ENCODE measurements at places on chromosomes 5 and 9.

DNA sequence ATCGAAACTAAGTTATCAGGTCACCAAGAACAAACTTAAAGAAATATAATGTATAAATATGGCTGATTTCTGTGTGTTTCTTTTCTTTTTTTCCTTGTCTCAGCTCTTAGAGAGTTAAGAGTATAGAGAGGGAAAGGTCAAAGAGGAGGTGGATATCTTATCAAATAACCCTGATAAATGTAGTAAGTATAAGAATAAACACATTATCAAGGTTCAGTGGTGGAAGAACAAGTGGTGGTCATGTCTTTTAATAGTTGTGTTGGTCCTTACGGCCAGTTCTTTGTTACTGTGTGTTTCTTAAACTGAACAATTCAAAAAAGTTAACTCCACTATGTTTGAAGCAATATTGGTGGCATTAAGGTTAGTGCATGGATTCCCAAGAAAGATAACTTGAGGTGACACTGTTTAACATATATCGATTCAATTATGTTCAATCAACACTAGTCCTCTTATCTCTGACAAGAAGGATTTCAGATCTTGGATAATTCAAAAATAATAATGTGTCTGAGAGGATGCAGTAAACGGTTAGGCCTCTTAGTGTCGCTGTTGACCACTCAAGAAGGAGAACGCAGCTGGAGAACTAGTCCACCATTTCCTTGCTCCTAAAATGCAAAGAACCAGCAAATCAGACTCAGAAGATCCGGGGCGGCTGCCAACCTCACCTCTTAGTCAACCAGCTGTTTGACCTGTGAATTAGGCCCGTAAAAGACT is at the start of gene PCDHGA3:
Gene PCDHGA3, plus strand, starts transcription at position 588 of the 711 bp plus-strand sequence. CDS start 205 bp downstream, outside the sequence.
- DNase-seq, result no peak

GRCh38 chr5:134521841-134522240 is 3.6 kb upstream of the JADE2 start:
- no peak for DNase-seq

DNA sequence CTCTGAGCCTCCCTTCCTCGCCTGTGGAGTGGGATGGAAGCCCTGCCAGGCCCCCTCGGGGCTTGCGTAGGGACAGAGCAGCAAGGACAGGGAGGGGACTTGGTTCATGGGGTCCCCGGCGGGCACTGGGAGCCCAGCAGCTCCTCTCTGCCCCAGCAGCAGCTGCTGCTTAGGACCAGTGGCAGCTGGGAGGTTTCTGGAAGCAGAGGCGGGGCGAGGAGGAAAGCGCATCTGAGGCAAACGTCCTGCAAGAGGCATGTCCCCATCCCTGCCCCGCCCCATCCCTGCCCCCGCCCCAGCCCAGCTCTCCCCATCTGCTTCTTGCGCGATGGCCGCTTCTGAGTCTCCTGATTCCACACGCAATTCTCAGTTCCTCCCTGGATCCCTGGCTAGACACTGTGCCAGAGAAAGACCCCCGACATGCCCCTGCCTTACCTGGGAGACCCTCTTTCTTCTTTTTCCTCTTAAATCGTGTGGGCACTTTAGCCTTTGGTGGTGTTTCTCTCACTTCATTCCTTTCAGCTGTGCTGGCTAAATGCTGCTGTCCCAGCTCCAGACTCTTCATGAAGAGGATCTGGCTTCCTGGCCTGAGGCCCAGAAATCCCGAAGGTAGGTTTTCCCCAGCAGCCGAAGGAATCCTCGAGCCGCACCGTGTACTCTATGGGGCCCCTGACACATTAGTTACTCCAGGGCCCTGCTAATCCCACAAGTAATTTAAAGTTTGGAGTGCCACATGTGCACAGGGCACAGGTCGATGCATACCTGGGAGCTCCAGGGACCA is 4.4 kb upstream of the OR2S2 start:
- no peak for DNase-seq

GRCh38 chr5:168039039-168039438 is 252.4 kb upstream of the WWC1 start:
- no peak for DNase-seq

DNA sequence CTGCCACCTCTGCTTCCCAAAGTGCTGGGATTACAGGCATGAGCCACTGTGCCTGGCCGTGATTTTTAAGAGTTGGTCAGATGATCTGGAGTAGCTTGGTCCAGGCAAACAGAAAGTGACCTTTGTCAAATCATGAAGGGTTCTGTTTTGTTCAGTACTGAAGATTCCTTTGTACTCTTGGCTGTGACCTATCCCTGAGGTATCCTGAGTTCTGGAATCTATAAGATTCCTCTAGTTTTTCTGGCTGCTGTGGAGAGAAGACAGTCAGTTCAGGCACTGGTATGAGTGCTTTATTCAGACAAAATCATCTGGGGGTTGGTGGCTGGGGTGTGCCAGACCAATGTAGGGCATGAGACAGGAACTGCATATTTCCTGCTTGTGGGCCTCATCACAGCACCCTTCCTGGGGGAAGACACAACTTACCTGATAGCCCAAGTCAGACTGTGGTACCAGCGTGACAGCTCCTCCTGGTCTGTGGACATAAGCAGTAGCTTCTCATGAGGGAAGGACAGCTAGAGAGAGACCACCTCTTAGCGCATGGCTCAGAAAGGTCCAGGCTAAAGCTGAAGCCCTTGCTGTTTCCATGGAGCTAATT is 3.1 kb downstream of the ARHGEF39 start:
- DNase-seq, result no peak

- DNase-seq, result no peak
These were observed 651.3 kb upstream of the MEF2C start for GRCh38 chr5:89534331-89534730.

DNA sequence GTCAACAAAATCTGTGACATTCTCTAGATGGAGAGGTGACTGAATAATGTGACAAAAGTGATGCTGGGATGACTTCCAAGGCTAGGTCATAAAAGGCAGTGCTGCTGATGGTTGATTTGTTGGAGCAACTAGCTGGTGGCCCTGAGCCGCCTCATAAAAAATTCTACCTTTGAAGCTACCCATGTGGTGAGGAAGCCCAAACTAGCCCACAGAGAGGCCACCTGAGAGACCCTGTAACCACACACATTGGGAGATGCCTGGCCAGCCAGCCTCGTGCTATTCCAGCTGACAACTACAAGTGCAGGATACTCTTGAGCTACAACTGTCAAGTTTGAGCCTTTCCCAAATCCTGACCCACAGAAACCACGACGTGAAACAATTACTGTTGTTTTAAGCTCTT is 22.7 kb downstream of the CLTA start:
- DNase-seq, result no peak

- DNase-seq, result no peak
These were observed 210.9 kb downstream of the FRMD3 start for GRCh38 chr9:83327323-83327722.

- no peak for DNase-seq
These were observed 298.0 kb downstream of the FER start for GRCh38 chr5:109045710-109046109.

GRCh38 chr9:76441551-76442322 is 17.2 kb upstream of the GCNT1 start:
- DNase-seq, result peak; percentile 53

GRCh38 chr5:41368158-41368557 is 142.2 kb downstream of the PLCXD3 start:
- no peak for DNase-seq

DNA sequence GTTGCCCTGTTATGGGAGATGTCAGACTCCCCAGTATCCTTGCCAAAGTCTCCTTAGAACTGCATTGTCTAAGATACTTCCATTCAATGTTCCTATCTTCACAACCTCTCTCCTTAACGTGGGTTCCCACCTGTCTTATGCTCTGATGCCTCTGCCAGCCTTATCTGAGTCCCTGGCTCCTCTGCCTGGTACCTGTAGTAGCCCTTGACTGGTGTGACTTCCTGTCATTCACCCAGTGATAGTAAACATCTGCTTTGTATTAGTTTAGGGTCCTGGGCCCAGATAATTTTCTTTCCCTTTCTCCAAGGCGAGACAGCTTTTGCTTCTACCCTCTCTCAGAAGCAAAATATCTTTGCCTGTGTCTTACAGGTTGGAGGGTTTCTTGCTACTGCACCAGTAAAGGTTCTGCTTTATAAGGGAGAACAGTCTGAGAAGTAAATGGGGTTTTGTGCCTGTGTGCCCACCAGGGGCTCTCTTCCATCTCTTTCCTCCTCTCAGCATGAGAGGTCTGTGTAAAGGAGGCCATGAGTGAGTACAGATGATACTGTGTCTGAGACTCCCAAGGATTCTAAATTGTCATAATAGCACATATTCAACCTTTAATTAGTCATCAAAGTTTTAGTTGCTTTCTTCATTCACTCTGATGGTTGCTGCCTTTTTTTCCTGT is 220.8 kb downstream of the PRR16 start:
- no peak for DNase-seq

DNA sequence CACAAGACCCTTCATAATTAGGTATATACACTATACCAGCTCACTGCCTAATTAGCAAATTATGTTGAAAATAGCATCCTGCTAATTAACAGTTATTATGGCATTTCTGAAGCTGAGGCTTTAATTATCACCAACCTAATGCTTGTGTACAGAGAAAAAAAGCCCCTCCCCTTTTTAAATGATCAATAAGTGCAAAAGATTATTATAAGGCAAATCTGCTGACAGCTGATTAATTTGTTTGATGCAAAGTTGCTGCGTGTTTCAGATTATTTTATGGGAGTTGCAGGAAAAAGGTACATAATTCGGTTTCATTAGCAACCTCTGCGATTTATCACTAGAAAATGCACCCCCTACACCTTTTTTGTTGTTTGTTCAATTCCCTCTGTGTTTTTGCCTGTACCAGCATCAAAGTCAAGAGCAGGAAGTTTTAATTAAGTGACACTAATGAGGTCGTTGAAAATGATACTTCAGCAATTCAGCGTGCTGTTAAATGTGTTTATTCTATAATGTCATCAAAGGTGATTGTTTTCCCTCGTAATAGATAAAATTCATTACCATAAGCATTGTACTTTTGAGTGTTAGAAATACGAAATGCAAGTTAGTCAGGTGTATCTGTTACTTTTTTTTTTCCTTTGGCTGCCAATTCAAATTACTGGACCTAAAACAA is 170.0 kb downstream of the EBF1 start:
- DNase-seq, result no peak

GRCh38 chr5:103410172-103410571 is 151.6 kb downstream of the MACIR start:
- no peak for DNase-seq

DNA sequence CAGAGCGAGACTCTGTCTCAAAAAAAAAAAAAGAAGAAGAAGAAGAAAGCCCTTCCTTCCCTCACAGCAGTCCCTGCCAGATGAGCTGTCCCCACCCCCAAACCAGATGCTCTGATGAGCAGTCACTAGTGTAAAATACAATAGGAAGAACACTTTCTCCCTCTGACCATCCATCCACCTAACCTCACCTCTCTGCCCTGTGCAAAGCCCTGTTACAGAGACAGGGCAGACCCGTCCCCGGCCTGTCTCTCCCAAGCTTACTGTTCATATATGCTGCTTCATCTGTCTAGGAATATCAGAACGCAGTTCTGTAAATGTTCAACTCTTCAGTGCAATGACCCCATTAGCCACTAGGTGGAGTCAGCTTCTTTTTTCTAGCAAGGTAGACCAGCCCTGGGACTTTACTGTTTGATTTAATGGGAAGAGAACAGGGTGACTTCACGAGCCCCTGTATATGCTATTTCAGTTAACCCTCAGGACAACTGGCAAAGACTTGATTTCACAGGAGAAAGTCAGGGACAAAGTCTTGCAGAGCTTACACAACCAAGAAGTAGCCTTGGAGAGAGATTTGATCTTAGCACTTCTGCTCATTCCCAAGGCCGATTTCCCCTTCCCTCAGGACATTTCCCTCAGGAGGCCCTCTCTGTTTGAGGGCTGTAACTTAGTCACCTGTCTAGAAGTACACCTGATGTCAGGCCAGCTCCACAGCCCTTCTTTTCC is 14.9 kb upstream of the FGFR4 start:
- DNase-seq, result peak; percentile 62

- DNase-seq, result no peak
These were observed 4.3 kb downstream of the CNOT8 start for GRCh38 chr5:154862766-154863165.

DNA sequence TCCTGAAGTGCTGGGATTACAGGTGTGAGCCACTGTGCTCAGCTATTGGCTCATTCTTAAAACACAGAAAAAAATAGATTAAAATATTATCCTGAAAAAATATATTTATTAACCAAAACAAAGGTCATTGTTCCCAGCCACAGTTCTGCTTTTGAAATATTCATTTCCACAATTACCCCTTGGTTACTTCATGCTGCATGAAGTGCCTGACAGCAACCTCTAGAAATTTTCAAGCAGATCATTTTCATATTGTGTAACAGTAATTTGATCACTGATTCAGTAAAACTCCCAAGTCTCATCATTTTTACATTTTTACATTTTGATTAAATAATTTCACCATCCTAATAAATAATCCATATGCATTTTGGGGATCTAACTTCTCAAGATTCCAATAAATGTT is 18.8 kb upstream of the GNAQ start:
- DNase-seq, result no peak

DNA sequence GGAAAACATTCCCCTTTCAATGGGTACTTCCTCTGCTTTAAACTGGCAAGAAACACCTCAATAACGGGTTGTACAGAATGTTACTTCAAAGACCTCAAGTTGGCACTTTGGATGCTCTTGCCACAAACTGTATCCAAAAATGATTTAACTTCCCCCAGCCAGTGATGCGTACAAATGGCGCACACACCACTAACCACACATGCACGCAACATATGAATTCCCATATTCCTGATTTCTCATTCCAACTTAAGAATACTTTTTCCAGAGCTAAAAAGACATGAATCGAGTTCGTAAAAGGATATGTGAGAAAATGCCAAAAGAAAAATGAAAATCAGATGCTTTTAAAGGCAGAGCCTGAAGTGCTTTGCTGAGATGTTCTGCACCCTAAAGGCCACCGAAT is 388.0 kb upstream of the PIK3R1 start:
- no peak for DNase-seq

GRCh38 chr5:147972076-147972840 is 65.9 kb upstream of the C5orf46 start:
- no peak for DNase-seq

DNA sequence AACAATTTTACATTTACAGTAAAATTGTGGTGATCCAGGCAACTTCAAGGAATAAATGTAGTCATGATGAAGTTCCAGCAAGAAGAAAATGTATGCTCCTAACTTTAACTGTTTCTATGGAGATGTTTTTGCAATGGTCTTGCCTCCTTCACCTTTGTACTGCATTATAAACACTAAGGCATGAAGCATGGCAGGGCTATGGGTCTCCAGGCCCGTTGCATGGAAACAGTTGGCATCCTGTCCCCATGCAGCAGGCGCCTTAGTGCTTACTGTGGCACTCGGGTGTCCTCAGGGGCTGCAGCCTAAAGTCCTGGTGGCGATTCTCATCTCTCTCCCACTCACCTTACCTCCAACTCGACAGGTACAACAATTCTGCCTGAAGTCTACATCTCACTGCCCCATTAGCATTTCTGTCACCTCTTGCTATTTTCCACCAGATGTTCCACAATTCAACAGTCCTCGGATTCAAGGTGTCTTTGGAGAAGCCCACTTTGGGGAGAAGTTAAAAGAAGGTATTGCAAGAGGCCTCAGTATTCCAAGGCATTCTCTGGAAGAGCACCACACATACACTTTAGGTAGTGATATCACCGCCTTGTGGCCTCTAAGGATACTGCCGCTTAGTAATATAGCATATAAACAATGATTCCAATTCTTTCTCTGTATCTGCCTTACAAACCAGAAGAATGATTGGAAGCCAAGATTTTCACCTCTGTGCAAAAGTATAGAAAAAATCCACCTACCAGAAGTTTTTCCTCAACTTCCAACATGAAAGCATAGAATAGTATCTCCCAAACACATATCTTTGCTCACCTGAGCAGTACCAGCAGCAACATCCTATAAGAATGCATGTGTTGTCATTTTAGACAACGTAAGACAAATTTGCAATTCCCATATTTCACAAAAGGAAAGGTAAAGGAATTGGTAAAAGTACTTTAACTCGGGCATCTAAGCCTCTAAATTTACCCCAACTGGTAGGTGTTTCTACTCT is 5.1 kb downstream of the LIFR start:
- no peak for DNase-seq

Measured in stimulated activated CD4-positive, alpha-beta T cell treated with anti-CD3 and anti-CD28 coated beads, Interleukin-2, amount 100 ng/mL, for 24 hours (primary cell).